ENCODE measurements at places on chromosomes 7 and 10. TPM values are rescaled to one million over a fixed set of nuclear protein-coding genes. Genes with fewer than 3 reads are reported as not detected.

DNA sequence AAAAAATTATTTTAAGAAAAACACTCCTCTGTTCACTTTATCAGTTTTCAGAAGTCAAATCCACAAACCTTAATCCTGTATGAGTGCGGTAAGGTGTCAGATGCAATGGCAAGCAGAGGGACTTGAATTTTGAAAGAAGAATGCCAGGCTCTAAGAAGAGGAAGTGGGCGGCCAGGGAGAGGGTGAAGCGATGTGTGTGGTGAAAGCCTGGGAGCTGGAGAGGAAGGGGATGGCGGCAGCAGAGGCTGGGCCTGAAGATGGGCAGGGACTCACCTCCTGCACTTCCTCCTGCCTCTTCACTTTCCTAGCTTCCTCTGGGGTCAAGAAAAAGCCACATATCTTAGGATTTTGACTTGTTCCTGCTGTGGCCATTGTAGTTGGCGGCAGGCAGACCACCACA, 609.6 kb downstream of the PARD3 start:
- DNase-seq = no peak

DNA sequence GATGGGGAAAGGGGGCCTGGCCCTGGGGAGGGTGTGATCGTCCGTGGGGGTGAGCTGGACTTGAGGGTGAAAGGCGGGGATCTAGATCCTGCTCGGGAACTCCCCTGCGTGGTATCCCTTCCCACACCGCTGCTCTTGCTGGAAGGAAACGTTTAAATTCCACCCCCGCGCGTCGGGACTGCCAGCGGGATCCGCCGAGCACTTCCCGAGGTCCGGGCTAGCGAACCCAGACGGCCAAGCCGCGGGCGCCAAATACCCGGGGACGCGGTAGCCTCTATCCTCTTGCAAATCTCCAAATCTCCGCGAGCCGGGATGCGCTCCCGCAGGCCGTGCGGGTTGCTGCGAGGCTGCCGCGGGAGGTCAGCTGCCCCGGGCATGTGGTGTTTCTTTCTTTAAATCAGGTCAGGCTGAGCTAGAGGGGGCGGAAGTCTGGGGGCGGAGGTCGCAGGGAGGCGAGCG, 904 bp downstream of the NPTX2 start:
- no peak for DNase-seq

- no peak for DNase-seq
Measured at GRCh38 chr7:154666768-154667167, 336.2 kb downstream of the PAXIP1 start.

GRCh38 chr7:128888756-128889095, 21.8 kb downstream of the KCP start:
- no peak for DNase-seq

- no peak for DNase-seq
Measured at GRCh38 chr7:155477476-155477875, 19.5 kb downstream of the EN2 start.

Gene COL17A1
- total RNA-seq = 175 TPM

GRCh38 chr7:31382722-31383121, 42.2 kb upstream of the NEUROD6 start:
- no peak for DNase-seq

DNA sequence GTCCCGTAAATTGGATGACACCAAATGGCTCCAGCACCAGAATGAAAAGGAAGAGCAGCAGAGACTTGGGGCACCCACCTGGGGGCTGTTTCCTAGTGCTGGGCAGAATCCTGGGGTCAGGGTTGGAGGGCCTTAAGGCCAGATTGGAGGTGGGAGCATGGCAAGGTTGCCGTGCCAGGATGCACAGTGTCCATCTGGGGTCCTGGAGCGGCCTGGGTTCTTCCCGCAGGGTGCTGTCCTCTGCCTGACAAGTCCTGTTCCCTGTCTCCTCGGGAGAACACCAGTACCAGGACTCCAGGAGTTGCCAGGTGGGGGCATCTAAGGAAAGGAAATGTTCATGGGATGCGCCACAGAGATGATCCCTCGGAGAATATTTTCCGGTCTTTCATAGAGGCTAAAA, 42.8 kb downstream of the MGMT start:
- DNase-seq = no peak

DNA sequence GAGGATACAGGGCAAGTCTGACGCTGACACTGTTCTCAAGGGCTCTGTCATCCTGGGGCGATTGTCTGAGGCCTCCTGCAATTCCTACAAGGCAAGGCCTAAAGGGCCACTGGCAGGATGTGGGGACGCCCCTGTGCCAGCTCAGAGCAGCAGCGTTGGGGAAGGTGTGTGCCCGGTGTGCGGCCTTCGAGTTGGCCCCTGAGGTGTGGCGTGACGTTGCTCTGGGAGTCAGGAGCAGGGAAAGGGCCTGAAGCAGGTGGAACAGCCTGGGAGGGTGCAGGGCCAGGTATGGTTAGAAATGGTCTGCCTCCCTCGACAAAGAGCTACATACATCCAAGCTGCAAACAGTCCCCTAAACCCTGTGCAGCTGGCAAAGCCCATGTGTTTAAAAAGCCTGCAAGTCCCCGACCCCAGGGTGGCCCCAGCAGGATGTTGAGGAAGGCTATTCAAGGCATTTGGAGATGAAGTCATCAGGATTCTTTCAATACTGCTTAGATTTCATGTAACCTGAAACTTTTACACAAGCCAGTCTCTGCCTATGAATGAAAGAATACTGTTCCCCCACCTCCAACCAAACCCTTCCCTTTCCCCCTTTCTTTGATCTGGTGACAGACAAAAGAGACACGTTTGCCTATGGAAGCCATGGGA, 142.5 kb upstream of the TNS3 start:
- peak; percentile 87 for DNase-seq

- no peak for DNase-seq
Measured at GRCh38 chr10:43205681-43206390, 61.0 kb downstream of the RASGEF1A start.

DNA sequence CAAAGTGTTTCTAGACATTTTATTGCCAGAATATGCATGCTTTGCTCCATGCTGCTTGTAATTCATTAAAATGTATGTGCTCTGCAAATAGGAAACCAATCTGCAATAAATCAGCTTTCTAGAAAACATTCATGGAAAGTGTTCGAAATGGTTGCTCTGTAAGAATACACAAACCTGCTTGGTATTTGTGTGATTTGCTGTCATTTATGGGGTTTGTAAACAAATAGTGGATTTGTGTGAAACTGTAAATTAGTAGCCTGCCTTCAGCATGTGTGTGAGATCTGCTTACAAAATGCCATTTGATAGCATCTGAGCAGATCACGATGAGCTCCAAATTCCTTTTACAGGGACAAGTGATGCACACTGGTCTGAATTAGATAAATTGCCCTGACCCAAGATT, 219.0 kb upstream of the CSTF2T start:
- no peak for DNase-seq

GRCh38 chr7:130266258-130266960, at the start of gene CPA2:
Gene CPA2, plus strand, starts transcription at chr7:130266863. Its CDS starts 19 bp downstream, at chr7:130266882.
- no peak for DNase-seq

Gene TMEM196
- 14.9 TPM for total RNA-seq

GRCh38 chr7:75611557-75612178, 119.5 kb downstream of the SPDYE5 start:
- peak; percentile 41 for DNase-seq

GRCh38 chr10:72756674-72757385, 64.9 kb downstream of the MCU start:
- peak; percentile 49 for DNase-seq
